ENCODE measurements at places on chromosomes 1 and 21.
A peak's percentile ranks its signal among the peaks of the same experiment; 100 is the strongest.

DNA sequence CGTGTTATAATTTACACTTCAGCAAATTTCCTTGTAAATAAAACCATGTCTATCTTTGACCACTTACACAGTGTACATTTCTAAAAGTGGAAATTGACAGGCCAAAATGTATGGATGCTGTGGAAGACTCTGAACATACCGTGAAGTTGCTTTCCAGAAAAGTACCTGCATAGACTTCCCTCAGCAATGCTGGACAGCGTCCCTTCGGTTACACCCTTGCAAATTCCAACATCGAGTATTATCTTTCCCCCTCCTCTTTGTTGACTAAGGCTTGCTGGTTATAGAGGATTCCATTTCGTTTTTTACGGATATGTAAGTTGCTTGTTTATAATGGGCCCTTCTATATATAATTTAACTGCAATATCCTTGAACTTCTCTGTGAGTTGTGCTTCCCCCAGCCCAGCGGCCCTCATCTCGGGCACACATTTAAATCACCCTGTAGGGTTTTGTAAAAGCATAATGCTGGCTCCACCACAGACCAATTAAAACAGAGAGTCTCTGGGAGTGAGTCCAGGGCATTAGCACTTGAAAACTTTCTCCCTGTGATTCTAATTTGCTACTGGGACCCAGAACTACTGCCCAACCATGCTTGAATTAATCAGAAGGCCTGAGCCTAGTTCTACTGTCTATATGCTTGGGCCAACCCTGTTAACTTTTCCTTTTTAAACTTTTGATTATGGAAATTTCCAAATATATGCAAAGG, 230.3 kb downstream of the GRIK3 start:
- no peak for DNase-seq

DNA sequence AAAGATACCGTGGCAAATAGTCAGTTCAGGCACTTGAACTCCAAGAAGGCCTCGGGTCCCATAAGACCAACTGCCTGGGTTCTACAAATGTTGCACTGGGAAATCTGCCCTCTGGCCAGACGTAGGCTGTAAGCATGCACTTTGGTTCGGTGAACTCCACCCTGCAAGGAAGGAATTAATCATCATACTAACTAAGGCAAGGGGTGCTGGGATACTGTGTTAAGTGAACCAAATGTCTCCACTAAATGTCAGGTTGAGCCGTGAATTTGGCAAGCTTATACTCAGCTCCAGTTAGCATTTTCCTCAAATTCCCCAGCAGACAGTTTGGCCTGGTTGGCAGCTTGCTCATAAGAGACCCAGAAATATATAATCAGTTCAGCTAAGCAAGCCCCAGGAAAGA, 385.9 kb downstream of the GPATCH2 start:
- no peak for DNase-seq

GRCh38 chr1:225412321-225412720, 15.5 kb downstream of the LBR start:
- no peak for DNase-seq

DNA sequence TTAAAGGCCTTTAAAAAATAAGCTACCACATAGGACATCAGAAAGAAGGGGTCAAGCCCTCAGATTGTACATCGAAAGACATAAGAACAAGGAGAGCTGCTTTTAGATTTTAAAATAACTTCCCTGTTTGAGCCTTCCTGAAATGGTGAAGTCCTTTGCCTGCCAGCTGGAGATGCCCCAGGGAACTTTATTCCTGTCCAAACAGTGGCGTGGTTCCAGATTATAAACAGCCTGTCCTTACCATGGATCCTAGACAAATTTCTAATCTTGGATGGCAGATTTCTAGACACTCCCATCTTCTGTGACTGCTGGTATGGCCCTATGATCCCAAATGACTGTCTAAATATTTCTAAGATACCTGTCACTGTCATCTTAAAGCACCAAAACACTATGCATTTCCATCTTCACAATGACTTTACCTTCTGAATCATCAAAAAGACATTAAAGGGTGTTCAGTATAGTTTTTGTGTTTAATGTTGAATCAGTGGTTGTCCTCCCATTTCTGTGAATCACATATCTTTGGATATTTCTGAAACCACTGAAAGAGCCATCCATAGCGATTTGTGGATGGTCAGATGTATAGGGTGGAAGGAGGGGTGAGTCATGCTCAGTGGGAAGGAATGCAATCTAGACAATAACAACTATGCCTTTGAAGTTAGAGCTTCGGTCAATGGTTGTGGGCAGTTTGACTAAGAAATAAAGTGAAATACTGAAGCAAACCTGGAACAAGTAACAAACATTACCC, 23.2 kb downstream of the ILDR2 start:
- no peak for DNase-seq

- DNase-seq, result no peak
Measured at GRCh38 chr1:25128121-25128621, 104.1 kb downstream of the SYF2 start.

- no peak for DNase-seq
Measured at GRCh38 chr1:27314169-27314568, 7.8 kb upstream of the TMEM222 start.

- DNase-seq, result peak; percentile 48
Measured at GRCh38 chr1:157399984-157400382, 152.3 kb downstream of the FCRL5 start.

- DNase-seq, result no peak
Measured at GRCh38 chr1:102799496-102799895, 308.8 kb downstream of the COL11A1 start.

- DNase-seq, result no peak
Measured at GRCh38 chr1:83889707-83890106, 109.2 kb downstream of the TTLL7 start.

DNA sequence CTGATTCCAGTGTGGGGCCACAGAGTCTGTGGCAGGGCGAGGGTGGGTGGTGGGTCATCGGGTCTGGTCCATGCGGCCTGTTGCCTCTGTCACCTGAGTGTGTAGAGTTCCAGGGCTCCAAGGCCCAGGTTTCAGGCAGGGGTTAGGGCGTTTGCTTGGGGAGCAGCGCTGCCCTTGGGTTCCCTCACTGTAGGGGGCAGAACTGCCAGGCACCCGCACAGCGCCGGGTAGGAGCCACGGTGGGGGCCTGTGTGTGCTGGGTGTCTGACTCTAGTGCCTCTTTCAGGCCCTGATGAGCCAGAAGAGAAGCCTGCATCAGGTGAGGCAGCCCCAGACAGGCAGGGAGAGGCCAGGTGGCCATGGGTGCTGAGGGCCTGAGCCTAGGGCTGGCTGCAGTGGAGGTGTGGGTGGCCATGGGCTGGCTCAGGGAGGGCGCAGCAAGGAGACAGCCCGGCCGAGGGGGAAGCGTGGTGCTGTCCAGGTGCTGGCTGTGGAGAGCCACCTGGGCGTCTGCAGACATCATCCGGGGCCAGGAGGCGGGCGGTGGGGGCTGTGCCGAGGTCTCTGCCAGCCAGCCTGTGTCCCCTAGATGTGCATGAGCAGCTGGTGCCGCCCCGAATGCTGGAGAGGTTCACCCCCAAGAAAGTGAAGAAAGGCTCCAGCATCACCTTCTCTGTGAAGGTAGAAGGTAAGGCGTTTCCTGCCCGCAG, 72.3 kb downstream of the TRIM11 start:
- no peak for DNase-seq

DNA sequence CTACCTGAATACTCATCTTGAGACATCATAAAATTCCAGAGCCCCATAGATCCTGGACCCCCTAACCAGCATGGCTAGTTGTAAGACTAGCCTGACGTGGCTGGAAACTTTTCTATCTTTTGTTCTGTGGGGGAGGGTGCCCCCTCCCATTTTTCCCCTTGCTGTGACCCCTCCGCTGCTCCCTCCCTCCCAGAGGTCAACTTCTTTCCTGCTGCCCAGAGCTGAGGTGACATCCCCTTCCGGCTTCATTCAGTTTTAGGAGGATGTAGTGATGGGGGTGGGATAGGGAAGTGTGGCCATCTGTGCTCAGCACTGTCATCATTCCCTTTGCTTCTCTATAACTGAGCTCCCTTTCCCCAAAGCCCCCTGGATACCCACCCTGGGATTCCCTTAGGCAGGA, 4.4 kb upstream of the SLC41A1 start:
- DNase-seq, result no peak

DNA sequence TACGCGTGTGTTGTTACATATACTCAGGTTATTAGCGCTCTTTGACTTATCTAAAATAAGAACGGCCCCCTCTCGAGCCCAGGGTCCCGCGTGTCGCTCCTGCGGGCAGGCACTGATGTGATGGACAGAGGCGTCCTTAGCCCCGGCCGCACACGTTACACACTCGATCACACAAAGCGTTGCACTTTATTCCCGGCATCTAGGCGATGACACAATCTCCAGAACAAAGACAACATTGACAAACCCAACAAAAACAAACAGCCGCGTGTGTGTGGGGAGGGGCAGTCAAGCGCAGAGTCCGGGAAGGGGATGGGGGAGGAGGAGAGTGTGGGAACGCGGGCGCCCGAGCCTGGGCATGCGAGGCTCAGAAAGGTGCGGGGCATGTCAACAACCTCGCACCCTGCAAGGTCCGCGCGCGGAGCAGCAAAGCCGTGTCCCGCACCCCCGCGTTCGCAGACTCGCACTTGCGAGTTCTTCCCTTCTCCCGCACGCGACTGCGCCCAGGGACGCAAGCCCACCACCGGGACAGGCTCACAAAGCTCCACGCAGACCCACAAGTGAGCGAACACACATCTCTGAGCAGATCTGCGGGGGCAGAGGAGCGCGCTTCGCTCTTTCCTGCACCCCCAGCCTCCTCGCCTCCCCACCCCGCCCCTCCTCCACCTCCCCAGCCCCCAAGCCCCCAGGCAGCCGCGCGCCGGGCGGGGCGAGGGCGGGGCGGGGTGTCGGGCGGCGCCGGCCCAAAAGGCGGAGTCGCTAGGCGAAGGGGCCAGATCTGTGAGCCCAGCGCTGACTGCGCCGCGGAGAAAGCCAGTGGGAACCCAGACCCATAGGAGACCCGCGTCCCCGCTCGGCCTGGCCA, at the start of gene EFNA1:
Gene EFNA1 (plus strand): TSS at position 772 of the 862 bp plus-strand sequence. CDS start 102 bp downstream, outside the sequence.
- no peak for DNase-seq

Data from GM18507 (cell line).